ENCODE measurements at places on chromosomes 5 and 9.

- DNase-seq, result no peak
These were observed 89.2 kb downstream of the TEK start for GRCh38 chr9:27198190-27198589.

DNA sequence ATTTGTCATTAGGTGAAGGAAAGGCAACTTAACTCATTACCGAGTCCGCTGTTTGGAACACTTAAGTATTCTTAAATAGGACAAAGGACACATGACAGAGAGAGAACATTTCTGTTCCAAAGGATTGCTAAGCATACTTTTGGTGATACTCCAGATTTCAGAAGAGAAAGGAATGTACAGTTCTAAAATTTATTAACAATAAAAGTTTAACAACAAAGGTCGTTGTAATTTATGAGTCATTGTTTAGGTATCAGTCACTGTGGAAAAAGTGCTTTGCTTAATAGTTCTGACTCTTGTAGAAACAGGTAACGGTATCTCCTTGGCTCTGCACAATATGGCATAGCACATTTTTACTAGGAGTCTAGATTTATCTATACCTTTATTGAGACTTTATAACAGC is 36.3 kb upstream of the PAM start:
- no peak for DNase-seq

DNA sequence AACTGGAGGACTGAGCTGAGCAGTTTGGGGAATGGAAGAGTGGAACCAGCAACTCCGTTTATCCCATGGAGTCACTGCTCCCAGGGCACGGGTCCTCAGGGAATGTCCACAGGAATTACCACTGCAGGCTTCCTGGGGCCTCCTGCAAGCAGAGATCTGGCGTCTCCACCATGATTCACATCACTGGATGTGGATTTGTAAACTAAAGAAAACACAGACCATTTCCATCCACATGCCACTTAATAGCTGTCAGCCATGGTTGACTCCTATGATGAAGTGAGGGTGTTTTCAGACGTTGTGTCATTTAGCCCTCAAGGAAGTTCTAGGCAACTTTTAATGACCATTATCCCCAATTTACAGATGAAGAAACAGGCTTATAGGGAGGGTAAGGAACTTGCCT is 30.2 kb downstream of the SNCAIP start:
- no peak for DNase-seq

GRCh38 chr5:158754018-158754514 is 345.6 kb downstream of the EBF1 start:
- no peak for DNase-seq

DNA sequence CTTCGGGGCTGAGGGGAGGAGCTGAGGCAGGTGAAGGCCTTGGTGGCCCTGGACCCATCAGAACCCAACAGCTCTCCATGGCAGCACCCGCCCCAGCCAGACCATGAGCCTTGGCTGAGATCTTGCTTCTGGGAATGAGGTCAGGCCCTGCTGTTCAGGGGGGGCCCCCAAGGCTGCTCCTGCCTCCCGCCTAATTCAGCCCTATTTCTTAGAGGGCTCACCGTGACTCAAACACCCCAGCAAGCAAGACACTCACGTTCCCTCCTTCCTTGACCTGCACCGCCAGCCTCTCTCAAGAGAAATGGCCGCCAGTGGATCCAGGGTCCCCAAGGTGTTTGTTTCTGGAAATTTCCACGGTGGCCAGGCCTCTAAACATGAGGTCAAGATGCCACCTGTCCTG is 61.4 kb upstream of the PPP1R26 start:
- no peak for DNase-seq

- DNase-seq, result no peak
These were observed 11.2 kb upstream of the CFAP95 start for GRCh38 chr9:69809304-69809863.
